ENCODE measurements at places on chromosomes 4 and X.

DNA sequence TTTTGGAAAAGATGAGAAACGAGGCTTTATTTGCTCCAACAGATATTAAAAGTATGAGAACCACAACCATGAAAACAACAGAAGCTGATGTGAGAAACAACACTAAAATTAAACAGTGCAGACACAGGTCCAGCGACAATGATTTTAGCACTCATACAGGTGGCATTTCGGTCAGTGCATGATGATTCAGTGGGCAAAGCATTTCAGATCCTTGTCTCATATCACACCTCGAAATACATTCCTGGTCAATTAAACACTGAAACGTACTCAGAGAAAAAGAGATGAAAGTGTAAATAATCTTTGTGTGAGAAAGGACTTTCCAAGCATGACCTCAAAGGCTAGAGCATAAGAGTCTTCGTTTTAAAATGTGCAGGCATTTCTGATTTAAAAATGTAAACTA is 85.2 kb downstream of the ACOX3 start:
- DNase-seq: no peak

DNA sequence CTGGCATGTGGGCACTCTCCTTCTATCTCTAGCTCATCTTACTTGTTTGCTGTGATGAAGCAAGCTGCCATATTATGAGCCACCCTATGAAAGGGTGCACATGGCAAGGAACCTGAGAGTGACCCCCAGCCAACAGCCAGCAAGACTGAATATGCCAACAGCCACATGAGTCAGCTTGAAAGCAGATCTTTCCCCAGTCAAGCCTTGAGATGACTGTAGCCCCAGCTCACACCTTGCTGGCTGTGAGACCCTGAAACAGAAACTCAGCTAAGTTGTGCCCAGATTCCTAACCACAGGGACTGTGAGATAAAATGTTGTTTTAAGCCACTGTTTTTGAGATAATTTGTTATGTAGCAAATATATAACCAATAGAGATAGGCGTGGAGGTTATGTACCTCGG is 36.2 kb downstream of the KDM5C start:
- no peak for DNase-seq

- DNase-seq: peak; percentile 76
Observed at GRCh38 chrX:47523297-47523696, 37.7 kb upstream of the ARAF start.

DNA sequence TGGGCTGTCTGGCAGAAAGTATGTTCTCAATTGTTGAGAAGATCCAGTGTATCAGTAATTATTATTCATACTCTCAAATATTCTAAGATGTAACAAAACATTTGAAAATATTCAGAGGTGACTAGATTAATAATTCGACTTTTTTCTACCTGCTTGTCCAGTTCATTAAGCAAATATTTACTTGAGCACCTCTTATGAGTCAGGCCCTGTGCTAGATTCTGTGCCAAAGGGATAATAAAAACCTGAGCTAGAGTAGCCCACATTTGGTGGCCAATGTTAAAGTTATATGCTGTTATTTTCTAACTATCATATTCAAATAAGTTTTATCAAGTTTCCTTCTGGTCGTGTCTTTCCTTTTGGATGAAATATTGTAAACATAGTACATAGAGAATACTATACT is 58.5 kb downstream of the ARHGAP10 start:
- DNase-seq: no peak

DNA sequence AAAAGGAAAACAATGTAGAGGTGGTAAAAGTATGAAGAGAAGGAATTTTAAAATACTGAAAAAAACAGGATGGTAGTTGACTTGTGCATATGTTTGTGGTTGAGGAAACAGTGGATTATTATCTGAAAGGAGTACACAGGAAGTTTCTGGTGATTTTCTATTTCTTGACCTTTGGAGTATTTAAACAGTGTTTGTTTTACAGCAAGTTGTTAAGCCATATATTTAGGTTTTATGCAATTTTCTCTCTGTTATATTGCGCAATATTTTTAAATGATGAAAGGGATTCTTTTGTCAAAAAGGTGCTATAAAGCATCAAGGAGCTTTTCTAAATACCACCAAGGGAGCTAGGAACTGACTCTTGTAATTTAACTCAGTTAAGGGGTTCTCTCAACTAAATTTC is 343.1 kb upstream of the MAOA start:
- no peak for DNase-seq

DNA sequence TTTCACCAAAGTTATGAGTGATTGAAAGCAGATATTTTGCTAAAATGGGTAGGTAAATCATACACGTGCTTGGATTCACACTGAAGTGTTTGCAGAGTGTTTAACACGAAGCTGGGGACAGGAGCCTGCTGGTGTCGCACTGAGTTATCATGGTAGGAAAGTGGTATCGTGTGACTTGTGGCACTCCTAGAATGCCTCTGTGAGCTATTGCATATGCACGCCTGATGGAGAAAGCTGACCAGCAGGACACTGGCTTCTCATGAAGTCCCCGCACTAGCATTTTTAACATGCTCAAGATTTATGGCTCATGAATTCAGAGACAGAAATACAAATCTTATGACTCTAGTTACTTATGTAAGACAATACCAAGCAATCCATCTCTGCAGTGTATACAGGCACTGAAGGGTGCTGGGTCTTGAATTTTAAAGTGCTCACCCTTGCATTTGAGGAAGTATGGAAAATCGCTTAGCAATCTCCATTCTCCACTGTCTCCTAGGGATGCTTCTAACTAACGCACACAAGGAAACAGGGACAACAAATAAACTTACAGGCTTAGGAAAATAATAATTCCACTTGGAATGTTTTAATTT is 19.8 kb downstream of the VCX3B start:
- peak; percentile 25 for DNase-seq
